ENCODE measurements at places on chromosomes 5 and 9.

DNA sequence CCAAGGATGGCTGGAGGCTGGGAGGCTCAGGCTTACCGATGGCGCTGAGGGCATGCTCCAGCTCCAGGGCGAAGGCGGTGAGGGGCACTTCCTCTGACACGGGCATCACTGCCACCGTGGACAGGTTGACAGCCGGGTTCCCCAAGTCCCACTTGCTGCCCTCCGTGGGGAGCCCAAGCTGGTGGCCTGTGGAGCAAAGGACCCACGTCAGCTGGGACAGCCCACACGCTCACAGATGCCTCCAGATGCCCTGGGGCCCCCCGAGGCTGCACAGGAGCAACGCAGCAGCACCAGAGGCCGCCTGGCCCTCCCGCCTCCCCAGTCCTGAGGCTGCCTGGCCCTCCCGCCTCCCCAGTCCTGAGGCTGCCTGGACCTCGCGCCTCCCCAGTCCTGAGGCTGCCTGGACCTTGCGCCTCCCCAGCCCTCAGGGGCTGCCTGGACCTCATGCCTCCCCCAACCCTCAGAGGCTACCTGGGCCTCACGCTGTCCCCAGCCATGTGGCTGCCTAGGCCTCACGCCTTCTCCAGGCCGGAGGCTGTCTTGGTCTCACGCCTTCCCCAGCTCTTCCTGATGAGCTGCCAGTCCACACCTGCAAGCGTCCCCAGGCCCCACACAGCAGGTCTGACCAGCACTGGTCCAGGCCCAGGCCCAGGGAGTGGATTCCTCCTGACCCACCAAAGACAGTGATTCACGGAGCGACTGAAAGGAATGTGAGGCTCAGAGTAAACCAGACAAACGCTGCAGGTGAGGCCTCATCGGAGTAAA is 25.6 kb upstream of the NSMF start:
- DNase-seq: no peak

GRCh38 chr9:94014920-94015319 is 59.8 kb upstream of the BARX1 start:
- peak; percentile 90 for DNase-seq

DNA sequence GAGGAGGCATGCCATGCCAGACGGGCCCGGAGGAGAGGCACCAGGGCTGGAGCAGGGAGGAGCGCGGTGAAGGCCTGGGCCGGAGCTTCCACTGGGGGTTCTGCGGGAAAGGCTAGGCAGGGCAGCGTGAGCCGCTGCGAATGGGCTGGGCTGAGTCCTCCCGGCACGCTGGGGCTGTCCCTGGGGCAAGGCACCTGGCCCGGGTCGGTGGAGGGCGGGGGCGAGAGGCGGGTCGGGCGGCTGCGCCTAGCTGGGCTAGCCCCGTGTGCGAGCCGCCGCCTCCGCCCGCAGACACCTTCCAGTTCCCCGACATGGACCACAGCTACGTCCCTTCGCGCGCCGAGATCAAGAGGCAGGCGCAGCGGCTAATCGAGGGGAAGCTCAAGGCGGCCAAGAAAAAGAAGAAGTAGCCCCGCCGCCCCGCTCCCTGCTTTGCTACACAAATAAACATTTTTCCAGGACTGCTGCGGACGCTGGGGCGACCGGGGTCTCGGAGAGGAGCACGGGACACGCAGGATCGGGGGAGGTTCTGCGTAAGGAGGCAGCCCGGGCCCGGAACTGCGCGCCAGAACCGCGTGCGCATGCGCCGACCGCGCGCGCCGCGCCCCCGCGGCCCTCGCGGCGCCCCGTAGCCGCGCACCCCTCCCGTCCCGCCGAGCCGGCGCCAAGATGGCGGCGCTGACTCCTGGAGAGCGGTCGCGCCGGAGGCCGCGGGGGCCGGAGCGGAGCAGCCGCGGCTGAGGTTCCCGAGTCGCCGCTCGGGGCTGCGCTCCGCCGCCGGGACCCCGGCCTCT is at the start of gene RABL6:
TSS of gene RABL6 (plus strand) at position 668 of the 794 bp plus-strand sequence. CDS start 249 bp downstream, outside the sequence.
- DNase-seq: peak; percentile 46

- no peak for DNase-seq
These were observed 168.5 kb upstream of the ISL1 start for GRCh38 chr5:51214746-51215145.

DNA sequence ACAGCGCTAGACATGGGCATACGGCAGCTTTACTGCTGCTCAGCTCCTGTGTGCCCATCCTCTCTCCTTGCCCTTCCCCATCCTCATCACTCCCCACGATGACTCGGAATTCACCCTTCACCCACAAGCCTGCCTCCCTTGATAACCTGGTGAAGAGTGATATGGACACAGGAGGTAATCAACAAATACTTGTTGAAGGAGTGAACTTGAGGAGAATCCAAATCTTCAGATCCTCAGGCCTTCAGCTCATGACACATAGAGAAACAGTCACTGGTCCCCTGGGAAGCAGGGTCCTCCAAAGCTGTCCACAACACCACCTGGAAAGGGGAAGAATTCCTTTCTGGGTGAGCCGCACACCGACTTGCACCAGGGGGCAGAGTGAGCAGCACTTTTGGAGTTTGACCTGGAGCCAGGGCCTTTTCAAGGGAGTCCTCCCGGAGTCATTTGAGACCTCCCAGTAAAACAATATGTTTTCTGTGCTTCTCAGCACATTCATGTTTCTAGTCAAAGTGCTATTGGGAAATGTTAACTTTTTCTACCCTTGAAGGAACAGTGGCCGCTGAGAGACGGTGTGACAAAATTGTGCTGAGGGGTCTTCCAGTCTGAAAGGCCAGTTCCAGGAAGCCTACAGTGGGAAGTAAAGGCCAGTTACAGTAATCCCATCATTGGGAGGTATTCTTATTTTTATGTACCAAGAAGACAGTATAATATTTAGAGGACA is 332.3 kb downstream of the CWC27 start:
- peak; percentile 57 for DNase-seq
